ENCODE measurements at places on chromosomes 16 and 17.

DNA sequence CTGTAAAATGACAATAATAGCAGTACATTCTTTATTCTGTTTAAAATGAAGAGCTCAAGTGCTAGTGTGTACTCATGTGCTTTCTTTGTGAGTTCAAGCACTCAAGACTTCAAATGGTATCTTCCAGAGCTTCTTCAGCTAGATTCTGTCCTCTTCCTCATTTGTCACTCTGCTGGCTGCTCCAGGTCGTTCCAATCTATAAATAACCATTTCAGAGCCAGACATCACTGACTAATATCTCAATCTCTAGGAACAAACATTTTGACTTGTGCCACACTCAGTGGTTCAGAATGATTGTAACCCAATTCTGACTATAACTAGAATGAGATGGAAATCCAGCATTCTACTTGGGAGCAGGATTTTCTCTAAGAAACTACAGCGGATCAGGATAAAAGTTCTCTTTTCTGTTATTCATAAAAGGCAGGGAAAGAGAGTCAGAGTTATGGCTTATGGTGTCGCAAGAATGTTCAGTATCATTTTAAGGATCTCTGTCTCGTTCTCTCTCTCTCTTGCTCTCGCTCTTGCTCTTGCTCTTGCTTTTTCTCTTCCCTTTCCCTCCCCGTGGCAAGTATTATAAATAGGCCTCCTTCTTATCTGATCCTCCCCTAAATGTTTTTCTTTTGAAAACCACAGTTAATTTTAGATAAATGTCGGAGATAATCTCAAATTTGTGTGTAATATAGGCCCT lies 116.3 kb upstream of the MAF start:
- DNase-seq, result no peak

- no peak for DNase-seq
These were observed 806 bp downstream of the MRM1 start for GRCh38 chr17:36602030-36602748.

GRCh38 chr17:58329810-58330537 lies 1.4 kb upstream of the TSPOAP1 start:
- DNase-seq, result no peak

- no peak for DNase-seq
These were observed 78.8 kb upstream of the FOXF1 start for GRCh38 chr16:86431540-86431939.

DNA sequence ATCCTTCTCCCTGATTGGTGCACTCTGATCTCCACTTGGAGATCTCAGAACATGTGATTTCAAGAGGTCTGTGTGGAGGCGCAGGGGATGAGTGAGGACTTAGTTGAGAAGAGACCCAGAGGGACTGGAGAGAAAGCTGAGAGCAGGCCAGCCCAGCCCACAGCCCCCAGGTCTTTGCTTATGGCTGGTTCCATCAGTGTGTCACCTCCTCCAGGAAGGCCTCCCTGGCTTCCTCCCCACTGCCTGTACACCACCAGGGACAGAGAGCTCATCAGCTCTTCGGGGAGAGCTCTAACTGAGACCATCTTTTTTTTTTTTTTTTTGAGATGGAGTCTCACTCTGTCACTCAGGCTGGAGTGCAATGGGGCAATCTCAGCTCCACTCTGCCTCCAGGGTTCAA lies 3.4 kb downstream of the P2RX1 start:
- DNase-seq, result no peak

DNA sequence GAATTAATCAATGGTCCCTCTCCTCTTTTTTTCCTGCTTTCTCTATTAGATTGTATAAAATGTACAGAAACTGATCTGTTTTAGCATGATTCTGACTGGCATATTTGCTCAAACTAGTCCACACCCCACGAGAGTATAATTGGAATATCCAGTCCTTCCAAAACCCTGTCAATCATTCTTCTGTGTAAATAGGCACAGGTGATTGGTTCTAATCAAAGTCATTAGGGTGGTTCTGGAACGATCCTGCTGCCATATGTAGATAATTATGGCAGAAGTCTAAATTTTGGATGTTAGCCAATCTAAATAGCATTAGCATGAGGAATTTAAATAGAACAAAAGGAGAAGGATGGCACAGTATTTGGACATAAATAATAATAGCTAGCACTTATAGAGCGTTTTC lies 165.7 kb downstream of the SHISA6 start:
- DNase-seq, result no peak

DNA sequence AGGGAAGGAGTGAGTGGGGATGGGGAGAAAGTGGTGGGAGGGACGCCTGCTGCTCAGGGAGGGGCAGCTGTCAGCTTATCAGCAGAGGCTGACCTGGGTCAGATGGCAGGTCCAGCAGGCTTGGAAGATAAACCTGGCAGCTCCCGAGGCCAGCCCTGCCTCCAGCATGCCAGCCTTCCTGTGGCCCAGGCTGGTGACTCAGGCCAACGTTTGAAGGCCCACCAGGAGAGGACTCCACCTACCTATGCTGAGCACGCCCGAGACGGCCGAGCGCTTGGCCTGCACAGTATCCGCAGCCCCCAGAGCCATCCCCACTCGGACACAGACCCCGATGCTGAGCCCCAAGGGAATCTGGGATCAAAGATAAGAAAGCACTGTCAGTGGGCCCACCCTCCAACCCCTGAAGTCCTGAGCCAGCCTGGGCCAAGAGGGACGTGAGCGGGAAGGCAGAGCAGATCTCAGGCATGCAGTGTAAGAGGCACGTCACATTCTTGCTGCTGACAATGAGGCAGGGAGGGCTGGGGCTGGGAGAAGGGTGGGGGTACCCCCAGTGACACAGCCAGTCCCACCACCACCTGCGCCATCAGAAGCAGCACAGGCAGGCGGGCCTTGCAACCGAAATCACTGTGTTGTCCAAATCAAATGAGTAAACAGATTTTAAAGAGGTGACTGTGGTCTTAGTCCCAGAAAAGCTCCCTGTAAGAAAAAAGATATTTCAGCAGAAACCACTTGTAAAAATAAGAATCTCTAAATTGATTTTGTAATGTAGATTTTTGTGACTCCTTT lies 12.4 kb downstream of the SLC47A2 start:
- no peak for DNase-seq

- no peak for DNase-seq
These were observed 1.5 kb downstream of the HLF start for GRCh38 chr17:55266051-55266957.

DNA sequence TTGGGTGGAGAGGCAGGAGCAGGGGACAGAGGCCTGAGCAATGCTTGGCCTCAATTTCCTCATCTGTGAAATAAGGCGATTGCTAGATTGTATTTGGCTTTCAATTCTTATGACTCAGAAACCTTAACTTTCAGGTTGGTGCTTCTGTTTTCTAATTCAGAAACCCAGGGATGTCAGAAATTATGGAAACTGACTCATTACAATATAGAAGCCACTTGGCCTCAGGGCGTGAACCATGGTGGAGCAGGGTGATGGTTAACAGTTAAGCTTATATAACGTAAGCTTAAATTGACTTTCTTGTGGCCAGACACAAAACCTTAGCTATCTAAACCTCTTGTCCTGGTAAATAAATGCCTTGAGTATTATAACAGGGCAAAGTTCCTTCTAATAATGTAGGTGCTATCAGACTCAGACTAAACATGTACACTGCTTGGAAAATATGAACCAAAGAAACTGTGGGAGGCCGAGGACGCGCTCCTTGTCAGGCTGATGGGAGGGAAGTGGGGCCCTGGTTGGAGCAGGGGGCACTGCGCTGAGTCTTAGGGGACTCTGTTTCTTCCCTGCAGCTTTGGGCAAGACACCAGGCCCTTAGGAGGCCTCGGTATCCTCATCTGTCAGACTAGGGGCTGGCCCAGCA lies 17.1 kb upstream of the SREBF1 start:
- DNase-seq, result no peak

DNA sequence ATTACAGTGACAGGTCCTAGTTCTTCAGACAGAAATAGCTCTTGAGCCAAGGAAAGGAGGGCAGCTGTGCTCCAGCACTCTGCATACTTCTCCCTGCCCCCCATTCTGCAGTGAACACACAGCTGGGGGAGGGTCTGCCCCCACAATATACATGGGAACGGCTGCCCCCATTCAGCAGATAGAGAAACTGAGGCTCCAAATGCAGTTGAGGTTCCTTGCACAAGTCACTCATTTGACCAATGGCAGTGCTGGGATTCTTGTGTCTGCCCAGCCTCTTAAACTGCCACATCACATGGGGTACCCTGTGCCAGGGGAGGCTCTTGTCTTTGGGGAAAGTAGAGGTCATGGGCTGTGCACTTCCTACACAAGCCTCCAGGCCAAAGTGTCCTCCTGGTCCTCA lies 10.9 kb upstream of the PDP2 start:
- no peak for DNase-seq

- DNase-seq, result peak; percentile 14
These were observed 650.4 kb upstream of the RBFOX1 start for GRCh38 chr16:6682142-6682811.

DNA sequence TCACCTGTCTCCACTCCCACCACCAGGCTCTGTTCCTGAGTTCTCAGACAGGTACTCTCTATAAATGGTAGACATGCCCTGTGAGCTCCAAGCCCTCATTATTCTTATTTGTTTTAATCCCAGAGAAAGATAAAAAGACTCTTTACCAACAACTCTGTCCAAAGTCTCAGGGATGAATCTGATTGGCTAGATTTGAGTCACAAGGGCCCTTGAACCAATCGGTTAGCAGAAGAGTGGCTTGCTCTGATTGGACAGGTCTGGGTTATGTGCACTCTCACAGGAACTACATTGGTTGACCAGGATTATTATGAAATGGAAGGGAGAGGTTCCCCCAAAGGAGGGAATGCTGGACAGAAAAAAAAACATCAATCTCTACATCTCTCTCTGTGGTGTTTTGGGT lies 7.5 kb downstream of the COTL1 start:
- no peak for DNase-seq

GRCh38 chr16:57786632-57787518 lies 15.4 kb downstream of the KIFC3 start:
- DNase-seq, result no peak

- DNase-seq, result no peak
These were observed at the start of gene ACSF2 for GRCh38 chr17:50425682-50426471. Gene ACSF2 (plus strand): TSS chr17:50426218. CDS start chr17:50426262, 44 bp downstream.

DNA sequence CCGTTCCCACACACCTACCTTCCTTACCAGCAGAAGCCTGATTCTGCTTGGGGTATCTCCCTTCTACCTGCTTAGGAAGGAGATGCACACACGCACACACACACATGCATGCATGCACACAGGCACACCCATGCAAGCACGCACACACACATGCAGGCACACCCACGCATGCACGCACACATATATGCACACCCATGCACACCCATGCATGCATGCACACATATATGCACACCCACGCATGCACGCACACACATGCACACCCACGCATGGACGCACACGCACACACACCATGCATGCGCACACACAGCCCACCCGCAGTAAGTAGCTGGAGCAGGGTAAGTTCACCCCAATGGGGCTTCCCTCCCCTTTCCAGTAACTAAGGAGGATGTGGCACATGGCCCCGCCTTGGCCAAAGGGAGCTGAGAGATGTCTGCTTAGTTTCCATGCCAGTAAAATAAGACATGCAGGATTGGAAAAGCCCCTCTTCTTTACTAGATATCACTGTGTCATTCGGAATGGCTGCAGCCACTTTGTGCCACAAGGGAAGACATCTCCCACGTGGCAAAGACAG lies 33.7 kb downstream of the ADCY9 start:
- no peak for DNase-seq

- DNase-seq, result no peak
These were observed 13.0 kb upstream of the SCIMP start for GRCh38 chr17:5247621-5248020.

DNA sequence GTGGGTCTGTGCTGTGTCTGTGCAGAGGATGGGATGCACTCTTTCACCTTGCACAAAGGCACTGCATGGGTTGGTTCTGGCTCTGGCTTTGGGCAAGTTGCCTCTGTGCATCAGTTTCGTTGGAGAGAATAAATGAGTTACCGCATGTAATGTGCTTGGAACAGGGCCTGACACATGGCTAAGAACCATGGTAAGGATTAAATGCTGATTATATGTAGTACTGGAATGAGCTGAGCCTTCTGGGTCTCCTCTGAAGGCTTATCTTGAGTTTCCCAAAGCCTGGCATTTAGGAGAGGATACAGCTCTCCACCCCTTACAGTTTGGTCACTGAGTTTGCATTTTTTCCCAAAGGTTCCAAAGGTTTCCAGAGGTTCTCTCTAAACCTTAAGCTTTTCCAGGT lies 69.1 kb downstream of the KSR1 start:
- DNase-seq, result no peak

GRCh38 chr16:74186561-74186971 lies 110.0 kb upstream of the PSMD7 start:
- DNase-seq, result peak; percentile 99

DNA sequence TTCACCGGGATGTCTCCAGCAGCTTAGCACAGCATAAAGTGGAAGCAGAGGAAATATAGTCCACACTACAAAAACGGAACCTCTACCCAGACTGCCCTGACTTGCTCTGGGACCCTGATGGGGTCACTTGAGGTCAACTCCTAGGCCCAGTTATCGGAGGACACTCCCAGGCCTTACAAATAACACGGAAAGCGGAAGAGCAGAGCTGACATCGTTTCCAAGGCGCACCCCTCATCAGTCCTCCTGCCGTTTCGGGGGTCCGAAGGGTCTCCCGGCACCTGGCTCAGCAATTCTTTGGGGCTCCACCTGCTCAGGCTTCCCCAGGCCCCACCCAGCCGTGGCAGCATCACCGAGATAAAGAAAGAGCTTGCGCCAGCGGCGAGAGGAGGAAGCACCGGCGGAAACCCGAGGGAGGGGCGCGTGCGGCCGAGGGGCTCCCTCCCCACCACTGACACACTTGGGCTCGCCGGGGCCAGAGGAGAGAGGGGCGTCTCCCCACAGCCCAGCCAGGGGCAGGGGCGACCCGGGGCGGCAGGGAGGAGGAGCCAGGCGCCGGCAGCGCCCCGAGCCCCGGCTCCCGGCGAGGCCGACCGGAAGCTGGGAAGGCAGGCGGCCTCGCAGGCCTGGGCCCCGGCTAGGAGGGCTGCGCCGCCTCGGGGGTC lies 727 bp downstream of the CORO7 start:
- DNase-seq, result no peak

GRCh38 chr16:19578378-19578971 lies 23.0 kb downstream of the VPS35L start:
- no peak for DNase-seq

GRCh38 chr17:62693616-62694409 lies 66.3 kb downstream of the MRC2 start:
- no peak for DNase-seq

DNA sequence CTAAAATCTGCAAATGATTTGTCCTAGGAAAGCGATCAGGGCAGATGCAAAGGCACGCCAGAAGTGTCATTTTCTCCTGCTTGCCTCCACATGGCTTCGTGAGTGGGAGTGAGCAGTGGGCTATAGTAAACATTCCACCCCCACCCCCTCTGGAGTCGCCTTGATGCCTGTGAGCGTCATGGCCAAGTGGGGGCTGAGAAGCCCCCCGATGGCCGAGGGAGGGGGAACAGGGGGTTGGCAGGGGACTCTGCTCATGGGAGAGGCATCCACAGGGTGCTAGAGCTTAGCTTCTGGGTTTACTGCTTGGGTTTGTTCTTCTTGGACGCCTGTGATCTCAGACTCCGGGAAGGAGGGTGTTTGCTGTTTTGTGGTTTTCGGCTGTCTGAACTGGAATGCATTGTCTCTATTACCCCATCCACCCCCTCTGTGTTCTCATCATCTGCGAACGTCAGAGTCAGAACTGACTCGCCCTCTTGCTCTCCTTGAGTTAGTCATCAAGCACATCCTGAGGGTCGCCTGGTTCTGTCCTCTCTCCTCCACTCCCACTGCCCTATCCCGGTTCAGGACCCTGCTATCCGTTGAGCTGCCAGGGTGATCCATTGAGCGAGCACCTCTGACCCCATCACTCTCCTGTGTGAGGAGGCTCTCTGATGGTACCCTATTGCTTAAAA lies 15.4 kb downstream of the TNS4 start:
- peak; percentile 37 for DNase-seq
